Sigmoid colon (tissue), 7 donors: ENCODE measurements at places on chromosomes 13 and 19. TPM values are rescaled to one million over a fixed set of nuclear protein-coding genes. Genes with fewer than 3 reads are reported as not detected.

Gene ZSCAN4
- total RNA-seq, result 0.36 TPM

Gene MEF2B
- not detected for total RNA-seq

Gene ZNF880
- total RNA-seq, result 21.6 TPM

DNA sequence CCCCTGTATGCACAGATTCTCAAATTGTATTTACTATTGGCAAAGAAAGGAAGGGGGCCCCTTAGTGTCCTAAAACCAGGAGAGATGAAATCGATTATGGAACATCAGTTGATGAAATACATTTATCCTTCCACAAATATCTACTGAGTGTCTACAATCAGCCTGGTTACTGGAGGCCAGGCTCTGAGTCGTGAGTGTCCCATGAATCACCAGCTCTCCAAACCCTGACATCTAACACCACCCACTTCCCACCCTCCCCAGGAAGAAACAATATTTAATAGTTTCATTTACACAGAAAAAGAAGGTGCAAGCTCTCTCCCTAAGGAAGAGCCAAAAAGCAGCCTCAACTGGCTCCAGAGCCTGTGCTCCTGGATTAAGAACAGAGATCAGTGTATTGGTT is 25.2 kb downstream of the KCTD15 start:
- no peak for DNase-seq
- H3K4me3 ChIP-seq, result no peak overlapping the region
- no peaks in the 10 kb centered on the region for H3K27me3 ChIP-seq
- no peaks in the 10 kb centered on the region for H3K36me3 ChIP-seq

GRCh38 chr19:48319647-48320541 is 5.5 kb upstream of the EMP3 start:
- DNase-seq, result peak; percentile 90
- H3K4me1 ChIP-seq, result peaks cover 34% of the 10 kb centered on the region
- no peak overlapping the region for H3K4me3 ChIP-seq
- H3K27ac ChIP-seq, result peak overlapping the region; percentile 98
- H3K27me3 ChIP-seq, result no peaks in the 10 kb centered on the region
- no peaks in the 10 kb centered on the region for H3K36me3 ChIP-seq

DNA sequence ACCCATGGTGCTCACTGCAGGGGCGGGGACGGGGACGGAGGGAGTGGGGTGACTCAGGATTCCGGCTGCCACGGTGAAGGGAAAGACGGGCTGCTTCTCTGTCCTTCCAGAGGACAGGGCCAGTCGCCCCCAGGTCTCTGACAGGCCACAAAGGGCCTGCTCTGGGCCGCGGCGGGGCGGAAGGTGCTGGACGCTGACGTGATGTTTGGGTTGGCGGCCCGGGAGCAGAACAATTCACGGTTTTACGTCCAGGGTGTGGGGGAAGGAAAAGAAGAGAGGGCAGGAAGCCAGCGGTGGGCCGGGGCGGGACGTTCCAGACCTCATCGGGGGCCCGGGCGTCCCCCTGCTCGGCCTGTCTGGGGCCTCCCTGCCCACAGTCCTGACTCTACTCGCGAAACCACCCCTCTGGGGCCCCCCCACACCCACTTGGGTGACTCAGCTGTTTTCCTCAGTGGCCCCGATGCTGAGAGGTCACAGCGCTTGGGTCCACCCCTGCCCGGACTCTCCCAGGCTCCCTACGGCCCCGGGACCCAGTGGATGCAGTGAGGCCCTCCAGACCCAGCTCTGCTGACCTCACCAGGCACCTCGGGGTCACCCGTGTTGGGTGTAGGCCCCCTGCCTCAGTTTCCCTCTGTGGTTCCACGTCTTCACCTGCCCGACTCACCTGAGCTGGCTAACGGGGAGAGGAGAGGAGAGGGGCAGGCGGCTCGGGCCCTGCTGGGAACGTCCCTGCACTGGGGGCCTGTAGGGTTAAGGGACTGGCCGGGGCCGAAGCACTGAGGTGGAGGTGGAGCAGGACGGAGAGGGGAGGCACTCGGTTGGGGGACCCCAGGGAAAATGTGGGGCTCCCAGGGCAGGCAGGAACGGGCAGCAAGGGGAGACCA is 29.2 kb downstream of the PIP5K1C start:
- no peaks in the 10 kb centered on the region for H3K27me3 ChIP-seq
- DNase-seq, result peak; percentile 93
- peak overlapping the region; percentile 100 for H3K27ac ChIP-seq
- H3K36me3 ChIP-seq, result peaks cover 4% of the 10 kb centered on the region

DNA sequence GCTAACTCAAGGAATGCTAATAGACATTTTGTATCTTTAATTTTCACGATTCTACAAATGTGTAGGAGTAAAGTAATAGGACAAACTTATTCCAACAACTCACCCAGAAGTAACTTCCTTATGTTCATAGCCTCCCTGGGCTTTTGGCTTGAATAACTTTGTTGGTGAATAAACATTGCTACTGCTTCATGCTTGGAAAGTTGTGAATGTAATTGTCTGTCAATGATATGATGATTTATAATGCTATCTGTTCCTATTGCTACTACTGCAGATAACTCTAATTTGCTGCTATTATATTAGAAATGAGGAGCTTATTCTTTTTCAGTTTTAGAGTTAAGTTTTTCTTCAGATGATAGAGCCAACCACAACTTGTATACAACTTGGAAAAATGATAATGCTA is 307.7 kb downstream of the PCDH9 start:
- H3K4me1 ChIP-seq, result no peaks in the 10 kb centered on the region
- H3K4me3 ChIP-seq, result no peak overlapping the region
- H3K36me3 ChIP-seq, result no peaks in the 10 kb centered on the region
- DNase-seq, result no peak
- no peak overlapping the region for H3K27ac ChIP-seq
